ENCODE measurements at places on chromosomes 5 and 9. TPM values are rescaled to one million over a fixed set of nuclear protein-coding genes. Genes with fewer than 3 reads are reported as not detected.

TMC1 gene
- total RNA-seq = not detected

DNA sequence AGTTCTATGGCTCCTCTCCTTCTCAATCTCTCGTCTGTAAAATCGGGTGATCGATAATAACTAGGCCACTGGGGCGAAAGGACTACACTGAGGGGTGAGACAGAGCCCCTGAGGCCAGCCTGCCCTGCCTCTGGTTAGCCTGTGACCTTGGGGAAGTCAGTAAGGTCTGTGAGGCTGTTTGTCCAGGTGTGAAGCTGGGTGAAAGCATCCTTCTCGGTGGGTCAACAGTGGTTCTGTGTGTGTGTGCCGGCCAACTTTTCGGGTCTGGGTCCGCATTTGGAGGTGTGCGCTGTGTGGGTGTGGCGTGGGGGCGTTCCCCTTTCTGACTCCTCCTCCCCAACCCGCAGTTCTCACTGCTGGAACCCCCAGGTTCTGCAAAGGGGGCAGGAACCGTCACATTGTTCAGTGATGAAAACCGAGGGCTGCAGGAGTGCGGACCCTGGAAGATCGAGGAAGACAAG is 5.0 kb upstream of the RNF44 start:
- peak; percentile 63 for DNase-seq

DNA sequence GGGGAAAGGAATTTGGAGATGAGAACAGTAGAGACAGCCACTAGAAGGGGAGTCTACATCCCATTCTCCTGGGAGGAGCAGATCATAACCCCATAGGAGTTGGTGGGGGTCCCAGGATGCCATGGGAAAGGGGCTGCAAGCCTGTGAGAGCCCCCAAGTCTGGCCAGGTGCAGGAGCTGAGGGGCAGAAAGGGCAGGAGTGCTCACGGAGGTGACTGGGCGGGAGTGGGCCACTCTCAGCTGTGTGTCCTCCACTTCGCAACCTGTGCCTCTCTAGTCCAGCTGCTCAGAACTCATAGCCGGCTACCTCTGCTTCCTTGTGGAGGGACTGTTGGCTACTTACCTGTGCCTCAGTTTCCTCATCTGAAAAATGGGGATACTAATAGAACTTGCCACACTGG is 263.9 kb downstream of the FSTL4 start:
- no peak for DNase-seq

DNA sequence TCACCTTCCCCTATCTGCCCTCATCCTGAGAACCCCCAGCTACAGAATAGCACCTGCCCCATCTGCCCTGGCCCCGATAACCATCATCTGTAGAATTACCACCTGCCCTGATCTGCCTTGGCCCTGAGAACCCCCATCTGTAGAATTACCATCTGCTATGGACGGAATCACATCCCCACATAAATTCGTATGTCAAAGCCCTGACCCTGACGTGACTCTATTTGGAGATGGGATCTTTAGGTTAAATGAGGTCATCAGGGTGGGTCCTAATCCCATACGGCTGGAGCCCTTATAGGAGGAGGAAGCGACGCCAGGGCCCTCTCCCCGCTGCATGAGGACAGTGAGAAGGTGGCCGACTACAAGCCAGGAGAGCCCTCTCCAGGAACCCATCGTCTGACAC is 32.6 kb downstream of the SARDH start:
- DNase-seq = no peak

ZBTB43 gene
- total RNA-seq = 6.3 TPM
